Left kidney (tissue), 8 donors: ENCODE measurements at places on chromosomes 1 and 21. TPM values are rescaled to one million over a fixed set of nuclear protein-coding genes. Genes with fewer than 3 reads are reported as not detected.

DNA sequence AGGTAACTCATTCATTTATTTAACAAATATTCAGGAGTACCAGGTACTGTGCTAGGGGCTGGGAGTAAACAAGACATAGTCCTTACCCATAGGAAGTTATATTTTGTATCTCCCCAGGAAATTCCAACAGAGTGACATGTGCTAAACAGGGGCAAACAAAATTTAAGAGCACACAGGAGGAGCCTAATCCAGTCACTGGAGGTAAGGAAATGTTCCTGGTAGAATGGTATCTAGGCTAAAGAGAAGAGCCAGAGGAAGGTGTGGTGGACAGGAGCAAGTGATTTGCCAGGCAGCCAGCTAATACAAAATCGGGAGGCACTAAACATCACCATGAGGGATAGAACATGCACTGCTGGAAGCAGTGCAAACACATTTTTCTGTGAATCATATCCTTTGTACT is 10.4 kb downstream of the TEX38 start:
- DNase-seq, result no peak

DNA sequence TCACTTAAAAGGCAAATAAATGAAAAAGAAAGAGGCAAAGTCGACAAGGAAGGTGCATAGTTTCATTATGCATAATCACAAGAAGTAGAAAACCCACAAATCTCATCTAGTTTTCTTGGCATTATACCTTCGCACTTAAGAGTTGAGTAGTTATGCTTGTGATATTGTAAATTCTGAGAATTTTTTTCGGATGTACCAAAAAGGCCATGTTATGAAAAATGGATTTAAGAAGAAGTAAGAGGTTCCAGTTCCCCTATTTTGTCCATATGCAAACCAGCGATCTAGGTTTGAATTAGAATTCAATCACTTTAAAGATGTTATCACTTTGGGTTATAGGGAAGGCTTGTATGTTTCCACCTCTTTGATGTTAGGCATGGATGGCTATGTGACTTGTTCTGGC is 7.9 kb upstream of the ERICH3 start:
- no peak for DNase-seq

- no peak for DNase-seq
These were observed 42.8 kb downstream of the CLDN14 start for GRCh38 chr21:36436829-36437744.

- DNase-seq, result no peak
These were observed 344.5 kb downstream of the SMYD3 start for GRCh38 chr1:246162560-246162959.

DNA sequence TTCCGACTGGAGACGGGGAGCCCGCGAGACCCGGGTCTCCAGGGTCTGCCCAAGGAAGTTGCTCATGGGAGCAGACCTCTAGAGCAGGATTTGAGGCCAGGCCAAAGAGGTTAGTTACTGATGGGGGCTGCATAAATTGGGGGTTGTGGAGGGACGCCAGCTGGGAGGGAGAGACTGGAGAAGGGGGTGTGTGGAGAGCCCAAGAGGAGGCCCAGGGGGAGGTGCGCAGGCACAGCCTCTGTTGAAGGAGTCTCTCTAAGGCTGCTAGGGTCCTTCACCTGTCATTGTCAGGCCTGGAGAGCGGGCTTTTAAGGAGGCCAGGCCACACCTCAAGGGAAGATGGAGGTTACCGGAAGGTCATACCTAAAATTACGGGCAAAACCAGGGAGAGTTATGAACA is 363 bp downstream of the PLA2G5 start:
- no peak for DNase-seq

DNA sequence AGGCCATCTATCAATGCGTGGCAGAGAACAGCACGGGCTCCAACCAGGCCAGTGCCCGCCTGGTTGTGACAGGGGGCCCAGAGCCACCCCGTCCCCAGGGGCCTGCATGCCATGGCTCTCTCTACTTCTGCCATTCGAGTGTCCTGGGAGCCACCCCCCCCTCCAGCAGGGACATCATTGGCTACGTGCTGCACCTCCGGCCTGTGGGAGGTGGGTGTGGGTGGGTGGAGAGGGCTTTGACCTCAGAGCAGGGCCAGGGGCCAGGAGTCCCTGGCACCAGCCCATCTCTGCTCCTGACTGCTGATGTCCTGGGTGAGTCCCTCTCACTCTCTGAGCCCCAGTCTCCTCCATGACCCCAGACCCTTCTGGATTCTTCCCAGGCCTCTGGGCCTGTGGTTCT is 25.3 kb downstream of the SLC27A3 start:
- no peak for DNase-seq

- no peak for DNase-seq
These were observed 150.3 kb downstream of the TIAM1 start for GRCh38 chr21:31193761-31194160.

GRCh38 chr1:70847013-70847412 is 200.6 kb downstream of the PTGER3 start:
- DNase-seq, result no peak

- DNase-seq, result no peak
These were observed at the start of gene SELE for GRCh38 chr1:169733924-169734323. SELE (minus strand) TSS chr1:169734079; CDS start chr1:169733612, 467 bp downstream.

DNA sequence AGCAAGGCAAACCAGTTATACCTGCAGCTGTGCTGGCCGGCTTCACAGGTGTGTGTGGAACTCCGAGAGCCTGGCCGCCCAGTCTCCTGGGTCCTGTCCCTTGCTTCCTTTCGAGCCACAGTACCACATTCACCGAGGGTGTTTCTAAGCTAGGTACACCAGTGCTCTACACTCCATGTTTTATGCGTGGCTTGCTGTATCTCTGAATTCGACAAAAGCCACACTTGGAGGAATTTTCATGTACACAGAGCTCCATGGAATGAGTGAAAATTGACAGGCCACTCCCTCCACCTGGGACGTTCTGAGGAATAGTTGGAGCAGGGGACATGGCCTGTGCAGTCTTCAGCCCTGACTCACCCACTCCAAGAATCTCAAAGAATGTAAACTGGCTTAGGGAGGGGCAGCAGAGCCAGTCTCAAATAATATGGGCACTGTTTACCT is 14.0 kb downstream of the ETS2 start:
- DNase-seq, result no peak

DNA sequence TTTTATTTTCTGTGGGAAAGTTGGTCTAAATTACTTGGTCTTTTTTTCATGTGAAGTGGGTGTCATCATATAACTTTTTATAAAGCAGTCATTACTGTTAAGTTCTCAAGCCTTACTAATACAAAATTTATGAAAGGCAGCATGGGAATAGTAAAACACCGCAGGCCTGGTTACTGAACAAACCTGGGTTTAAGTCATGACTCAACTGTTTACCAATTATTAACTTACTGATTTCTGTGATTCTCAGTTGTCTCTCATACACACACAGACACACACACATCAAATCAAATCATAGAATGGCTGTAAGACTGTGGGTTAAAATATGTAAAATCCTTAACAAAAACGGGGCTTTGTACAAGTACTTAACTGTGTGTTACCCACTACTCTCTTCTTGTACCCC is 14.6 kb downstream of the MAEL start:
- no peak for DNase-seq

DNA sequence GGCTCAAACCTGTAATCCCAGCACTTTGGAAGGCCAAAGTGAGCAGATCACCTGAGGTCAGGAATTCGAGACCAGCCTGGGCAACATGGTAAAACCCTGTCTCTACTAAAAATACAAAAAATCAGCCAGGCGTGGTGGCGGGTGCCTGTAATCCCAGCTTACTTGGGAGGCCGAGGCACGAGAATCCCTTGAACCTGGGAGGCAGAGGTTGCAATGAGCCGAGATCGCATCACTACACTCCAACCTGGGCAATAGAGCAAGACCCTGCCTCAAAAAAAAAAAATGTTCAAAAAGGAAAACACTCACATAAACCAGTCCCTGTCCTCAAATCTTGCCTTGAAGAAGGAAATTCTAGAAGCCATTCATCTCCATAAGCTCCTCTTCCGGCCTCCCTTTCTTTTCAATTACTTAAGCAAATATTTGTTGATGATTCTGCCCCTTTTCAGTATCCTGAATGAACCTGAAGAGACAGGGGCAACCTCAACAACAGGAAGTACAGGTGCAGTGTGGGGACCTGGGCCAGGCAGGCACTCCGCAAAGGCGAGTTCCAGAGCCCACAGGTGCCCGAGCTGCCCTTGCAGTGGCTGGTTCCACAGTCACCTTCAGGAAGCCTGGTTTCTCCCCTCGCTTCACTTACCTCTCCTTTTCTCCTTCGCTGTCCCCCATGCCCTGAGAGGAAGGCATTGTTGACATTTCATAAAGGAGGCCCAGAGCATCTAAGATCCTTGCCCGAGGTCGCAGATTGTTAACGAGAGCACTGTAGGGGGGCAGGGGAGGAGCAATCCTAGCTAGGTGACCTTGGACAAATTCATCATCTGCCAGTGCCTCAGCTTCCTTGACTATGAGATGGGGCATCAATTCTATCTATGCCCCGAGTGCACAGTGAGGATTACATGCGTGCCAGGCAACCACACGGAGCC is 8.9 kb upstream of the LEFTY1 start:
- no peak for DNase-seq

- no peak for DNase-seq
These were observed 6.8 kb upstream of the CDC42 start for GRCh38 chr1:22045604-22046228.

DNA sequence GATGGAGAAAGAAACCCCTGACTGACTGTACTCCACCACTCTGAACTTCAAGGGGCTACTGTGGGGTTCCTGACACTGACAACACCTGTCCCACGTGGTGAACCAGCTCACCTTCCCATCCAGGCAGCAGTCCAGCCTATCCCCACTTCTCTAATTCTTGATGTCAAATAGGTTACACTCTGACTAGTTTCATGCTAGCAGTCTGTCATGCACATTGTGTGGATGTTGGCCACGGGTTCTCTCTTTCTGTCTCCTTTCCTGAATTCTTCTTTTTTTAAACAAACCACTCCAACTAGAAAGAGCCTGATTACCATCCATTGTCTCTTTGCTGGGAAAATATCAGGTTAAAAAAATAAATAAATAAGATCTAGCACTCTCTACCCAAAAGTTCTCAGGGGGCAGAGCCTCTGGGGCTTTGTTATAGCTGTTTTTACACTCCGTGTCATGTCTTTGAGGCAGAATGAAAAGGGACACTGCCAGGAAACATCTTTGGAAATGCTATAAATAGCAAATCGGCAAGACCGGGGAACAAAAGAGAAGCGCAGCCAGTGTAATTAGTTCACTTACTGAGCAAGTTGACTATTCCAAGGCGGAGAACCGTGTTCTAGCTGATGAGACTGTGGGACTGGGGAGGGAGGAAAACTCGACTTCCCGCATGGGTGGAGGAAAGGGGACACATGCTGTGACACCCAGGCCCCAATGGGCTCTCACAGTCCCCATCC is 356.1 kb downstream of the OMA1 start:
- no peak for DNase-seq

GRCh38 chr1:40860706-40861223 is 1.4 kb downstream of the CITED4 start:
- no peak for DNase-seq

DNA sequence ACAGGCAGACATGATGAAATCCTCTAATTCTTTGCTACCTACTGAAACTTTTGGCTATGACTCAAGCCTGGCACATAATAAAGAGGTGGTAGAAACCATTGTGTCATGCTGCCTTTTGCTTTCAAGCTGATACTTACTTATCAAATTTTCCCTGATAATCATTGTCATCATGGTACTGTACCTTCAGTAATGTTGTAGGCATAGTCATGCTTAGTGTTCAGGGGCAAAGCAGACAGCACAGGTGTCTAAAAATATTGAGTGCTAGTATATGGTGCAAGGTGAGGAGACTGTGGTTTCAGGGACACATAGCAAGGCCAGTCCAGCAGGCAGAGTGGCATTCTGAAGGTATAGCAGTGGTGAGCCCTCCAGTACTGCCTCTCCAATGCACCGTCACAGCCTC is 226.9 kb upstream of the DEPDC1 start:
- no peak for DNase-seq

GRCh38 chr1:180586671-180587155 is 27.9 kb downstream of the OVAAL start:
- peak; percentile 32 for DNase-seq

GRCh38 chr1:67557696-67558448 is 127.1 kb upstream of the GADD45A start:
- DNase-seq, result no peak

DNA sequence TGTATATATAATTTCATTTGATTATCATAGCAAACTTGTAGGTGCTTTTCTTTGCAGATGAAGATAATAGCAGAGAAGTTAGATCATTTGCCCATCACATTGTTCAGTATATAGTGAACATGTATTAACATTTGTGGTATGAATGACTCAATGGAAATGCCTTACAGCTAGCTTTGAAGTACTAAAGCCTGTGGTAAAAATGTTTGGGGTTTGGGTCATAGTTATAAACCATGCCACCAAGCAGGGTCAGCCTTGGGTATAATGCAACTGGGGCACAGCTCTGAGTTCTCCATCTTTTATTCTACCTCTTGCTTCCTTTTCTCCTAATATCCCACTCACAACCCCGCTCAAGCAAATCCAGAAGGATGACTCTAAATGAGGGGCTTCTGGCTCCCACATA is 141.6 kb downstream of the KCNT2 start:
- no peak for DNase-seq

- DNase-seq, result no peak
These were observed 7.3 kb downstream of the KIAA2013 start for GRCh38 chr1:11918799-11919519.

The TTC22 gene
- polyA plus RNA-seq, result 7.3 TPM

The LCE2B gene
- polyA plus RNA-seq, result not detected

The VHLL gene
- not detected for polyA plus RNA-seq

The PTPN22 gene
- 0.57 TPM for polyA plus RNA-seq

The LYPD8 gene
- not detected for polyA plus RNA-seq

The LAMC2 gene
- polyA plus RNA-seq, result 7.1 TPM

The THEM4 gene
- polyA plus RNA-seq, result 56.3 TPM
